ENCODE measurements at places on chromosomes 11 and 22. TPM values are rescaled to one million over a fixed set of nuclear protein-coding genes. Genes with fewer than 3 reads are reported as not detected.

Gene DHCR7
- 6.1 TPM for total RNA-seq

DNA sequence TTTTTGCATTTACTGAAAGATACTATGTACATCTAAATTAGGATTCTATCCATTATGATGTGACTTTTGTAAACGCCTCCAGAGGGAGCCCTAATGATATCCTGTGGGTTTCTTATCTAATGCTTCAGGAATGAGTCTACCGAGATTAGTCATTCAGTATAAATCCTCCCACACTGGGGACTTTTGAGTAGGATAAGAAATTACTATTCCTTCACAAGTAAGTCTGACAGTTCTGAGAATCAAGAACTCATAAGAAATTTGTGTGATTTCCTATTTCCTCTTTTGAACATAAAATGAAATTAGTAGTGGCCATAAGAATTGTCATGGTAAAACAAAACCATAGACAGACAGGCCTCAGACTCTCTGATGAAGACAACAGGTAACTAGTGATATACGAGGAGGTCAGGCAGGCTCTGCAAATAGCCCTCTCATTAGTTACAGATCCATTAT lies 10.0 kb upstream of the OR5M1 start:
- no peak overlapping the region for H3K27ac ChIP-seq
- no peaks in the 10 kb centered on the region for H3K4me1 ChIP-seq
- H3K4me3 ChIP-seq, result no peak overlapping the region
- H3K27me3 ChIP-seq, result no peaks in the 10 kb centered on the region

GRCh38 chr11:87463486-87464102 lies 425.9 kb downstream of the TMEM135 start:
- no peak overlapping the region for H3K4me3 ChIP-seq
- no peaks in the 10 kb centered on the region for H3K4me1 ChIP-seq
- H3K27ac ChIP-seq, result no peak overlapping the region
- DNase-seq, result no peak
- H3K27me3 ChIP-seq, result no peaks in the 10 kb centered on the region

DNA sequence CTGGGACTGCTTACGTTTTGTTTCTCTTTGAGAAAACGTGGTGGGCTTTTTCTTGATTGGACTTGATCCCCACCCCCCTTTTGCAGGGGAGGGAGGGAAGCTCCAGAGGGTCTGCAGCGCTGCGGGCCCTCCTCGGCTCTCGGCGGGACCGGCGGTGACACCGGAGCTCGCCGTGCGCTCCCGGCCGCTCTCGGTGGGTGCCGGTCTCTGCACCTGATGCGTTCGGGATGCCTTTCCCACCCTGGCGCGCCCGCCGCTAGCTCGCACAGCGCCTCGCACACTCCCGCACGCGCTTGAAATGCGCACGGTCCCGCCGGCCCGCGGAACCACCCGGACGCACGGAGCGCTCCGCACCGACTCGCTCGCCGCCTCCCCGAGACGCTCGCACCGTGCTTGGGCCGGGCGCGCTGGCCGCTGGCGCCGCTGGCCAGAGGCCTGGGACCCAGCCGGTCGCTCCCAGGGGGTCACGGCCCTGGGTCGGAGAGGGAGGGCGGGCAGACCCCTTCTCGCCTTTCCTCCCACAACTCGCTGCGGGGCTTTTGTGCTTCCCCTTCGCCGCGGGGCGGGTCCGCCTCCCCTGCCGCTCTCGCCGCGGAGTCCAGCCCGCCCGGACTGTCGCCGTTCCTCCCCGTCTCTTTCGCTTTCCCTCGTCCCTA lies 1.0 kb downstream of the ZBTB16 start:
- peak overlapping the region; percentile 94 for H3K4me3 ChIP-seq
- no peaks in the 10 kb centered on the region for H3K36me3 ChIP-seq
- H3K4me1 ChIP-seq, result peaks cover 42% of the 10 kb centered on the region
- DNase-seq, result peak; percentile 29
- no peaks in the 10 kb centered on the region for H3K27me3 ChIP-seq
- peak overlapping the region; percentile 94 for H3K27ac ChIP-seq

DNA sequence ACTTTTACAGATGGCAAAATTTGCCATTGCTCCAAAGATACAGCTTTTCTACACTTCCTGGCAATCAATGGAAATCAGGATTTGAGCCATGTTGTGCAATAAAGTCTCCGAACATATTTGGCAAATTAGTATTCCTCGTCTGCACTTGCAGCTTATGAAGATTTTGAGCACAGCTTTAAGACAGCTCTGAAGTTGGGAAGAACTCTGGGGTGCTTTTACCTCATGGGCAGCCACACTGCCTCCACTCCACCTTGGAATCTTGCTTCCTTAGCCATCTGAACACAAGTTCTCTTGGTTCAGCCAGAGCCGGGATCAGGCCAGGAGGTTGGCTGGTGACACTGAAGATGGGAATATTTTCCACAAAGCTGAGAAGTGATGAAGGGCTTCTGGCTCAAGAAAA lies 191.2 kb downstream of the CWF19L2 start:
- H3K27me3 ChIP-seq, result no peaks in the 10 kb centered on the region
- no peak for DNase-seq
- no peak overlapping the region for H3K4me3 ChIP-seq
- no peaks in the 10 kb centered on the region for H3K4me1 ChIP-seq
- no peaks in the 10 kb centered on the region for H3K36me3 ChIP-seq
- H3K27ac ChIP-seq, result no peak overlapping the region

GRCh38 chr11:77560605-77561004 lies 29.1 kb upstream of the AQP11 start:
- H3K4me3 ChIP-seq, result no peak overlapping the region
- H3K4me1 ChIP-seq, result no peaks in the 10 kb centered on the region
- H3K36me3 ChIP-seq, result no peaks in the 10 kb centered on the region
- no peaks in the 10 kb centered on the region for H3K27me3 ChIP-seq
- H3K27ac ChIP-seq, result no peak overlapping the region
- no peak for DNase-seq

DNA sequence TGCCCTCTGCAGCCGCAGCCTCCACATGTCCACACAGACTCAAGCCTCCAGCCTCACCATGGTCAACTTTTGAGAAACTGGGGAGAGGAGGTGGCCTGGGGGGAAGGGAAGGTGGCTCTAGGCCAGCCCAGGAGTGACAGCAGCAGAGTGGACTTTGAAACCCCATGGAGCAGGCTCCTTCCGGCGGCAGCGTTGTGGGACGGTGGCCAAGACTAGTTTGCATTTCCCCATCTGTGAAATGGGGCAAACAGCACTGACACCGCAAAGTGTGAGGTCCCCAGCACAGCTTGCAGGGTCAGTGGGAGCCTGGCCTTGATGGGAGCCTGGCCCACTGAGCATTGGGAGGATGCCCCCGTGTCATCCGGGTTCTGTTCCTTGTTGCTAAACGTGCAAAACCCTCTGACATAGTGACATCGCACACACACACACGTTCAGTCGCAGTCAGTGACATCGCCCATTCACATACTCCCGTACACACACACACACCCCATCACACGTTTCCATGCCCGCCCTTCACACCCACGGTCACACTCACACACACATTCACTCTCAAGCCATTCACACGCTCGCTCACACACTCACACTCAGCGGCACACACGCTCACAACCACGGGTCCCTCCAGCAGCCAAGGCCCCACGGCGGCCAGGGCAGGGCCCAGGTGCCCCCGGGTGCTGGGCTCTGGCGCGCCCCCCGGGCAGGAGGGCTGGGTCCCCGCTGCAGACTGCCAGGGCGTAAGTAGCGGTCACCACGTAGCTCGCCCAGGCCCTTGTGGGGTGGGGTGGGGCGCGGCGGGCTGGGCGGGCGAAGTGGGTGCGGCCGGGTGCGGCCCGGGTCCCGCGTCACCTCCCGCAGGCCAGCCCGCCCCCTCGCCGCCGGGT lies 585 bp downstream of the CYB5R3 start:
- no peaks in the 10 kb centered on the region for H3K27me3 ChIP-seq
- H3K4me3 ChIP-seq, result peak overlapping the region; percentile 77
- H3K4me1 ChIP-seq, result peaks cover 50% of the 10 kb centered on the region

Gene C11orf16
- total RNA-seq, result not detected

Gene AQP11
- total RNA-seq, result 0.11 TPM

Gene ANO5
- 18.8 TPM for total RNA-seq

Gene IGLL1
- total RNA-seq, result not detected

- H3K27me3 ChIP-seq, result no peaks in the 10 kb centered on the region
- no peaks in the 10 kb centered on the region for H3K36me3 ChIP-seq
- H3K4me3 ChIP-seq, result no peak overlapping the region
- DNase-seq, result no peak
- peak overlapping the region; percentile 81 for H3K27ac ChIP-seq
- H3K4me1 ChIP-seq, result peaks cover 74% of the 10 kb centered on the region
These were observed 13.5 kb downstream of the TRIM44 start for GRCh38 chr11:35675901-35676610.

Gene CLTCL1
- total RNA-seq, result 198 TPM

Gene WNT11
- total RNA-seq, result 2.9 TPM

DNA sequence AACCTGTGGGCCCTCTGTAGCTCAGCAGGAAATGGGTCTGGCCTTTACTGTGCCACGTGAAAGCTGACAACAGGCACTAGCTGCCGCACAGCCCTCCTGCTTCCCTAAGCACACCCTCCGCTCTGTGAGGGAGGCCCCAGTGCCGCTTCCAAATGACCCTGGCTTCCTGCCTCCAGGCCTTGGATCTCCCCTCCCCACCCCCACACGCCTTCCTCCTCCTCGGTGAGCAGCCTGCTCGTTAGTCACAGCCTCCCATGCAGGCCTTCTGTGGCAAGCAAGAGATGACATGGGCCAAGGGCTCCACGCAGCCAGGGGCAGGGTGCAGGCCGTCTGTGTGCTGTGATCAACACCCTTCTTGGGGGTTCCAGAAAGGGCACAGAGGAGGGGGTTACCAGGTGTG lies 15.3 kb upstream of the RASL10A start:
- peak; percentile 57 for DNase-seq
- no peaks in the 10 kb centered on the region for H3K27me3 ChIP-seq
- no peak overlapping the region for H3K4me3 ChIP-seq
- H3K4me1 ChIP-seq, result peaks cover 41% of the 10 kb centered on the region

- H3K4me1 ChIP-seq, result no peaks in the 10 kb centered on the region
- H3K36me3 ChIP-seq, result no peaks in the 10 kb centered on the region
- no peak for DNase-seq
- no peak overlapping the region for H3K27ac ChIP-seq
- H3K27me3 ChIP-seq, result no peaks in the 10 kb centered on the region
These were observed 759.4 kb downstream of the NELL1 start for GRCh38 chr11:21428796-21429195.

Gene MIAT
- total RNA-seq, result 0.07 TPM

DNA sequence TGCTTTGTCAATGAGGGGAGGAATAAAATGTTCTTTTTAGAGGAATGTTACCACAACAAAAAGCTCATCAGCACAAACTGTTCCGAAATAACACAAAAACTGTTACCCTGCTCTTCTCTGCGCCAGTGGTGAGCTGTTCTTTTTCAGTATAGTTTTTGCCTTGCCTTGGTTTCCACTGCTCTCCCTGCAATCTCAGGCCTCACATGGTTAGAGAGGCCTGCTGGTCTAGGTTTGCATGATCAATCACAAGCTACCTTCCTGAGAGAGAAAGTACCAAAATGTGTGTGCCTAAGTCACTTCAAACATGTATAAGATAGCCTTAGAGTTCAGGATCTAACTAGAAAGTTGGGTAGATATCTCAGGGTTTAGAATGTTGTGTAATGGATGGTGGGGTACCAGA lies 114.6 kb downstream of the STIM1 start:
- no peak overlapping the region for H3K27ac ChIP-seq
- DNase-seq, result no peak
- no peak overlapping the region for H3K4me3 ChIP-seq
- H3K4me1 ChIP-seq, result peaks cover 44% of the 10 kb centered on the region
- H3K36me3 ChIP-seq, result no peaks in the 10 kb centered on the region

Gene GLB1L3
- total RNA-seq, result not detected

Gene FGF19
- not detected for total RNA-seq

Gene INPP5J
- 0.15 TPM for total RNA-seq

DNA sequence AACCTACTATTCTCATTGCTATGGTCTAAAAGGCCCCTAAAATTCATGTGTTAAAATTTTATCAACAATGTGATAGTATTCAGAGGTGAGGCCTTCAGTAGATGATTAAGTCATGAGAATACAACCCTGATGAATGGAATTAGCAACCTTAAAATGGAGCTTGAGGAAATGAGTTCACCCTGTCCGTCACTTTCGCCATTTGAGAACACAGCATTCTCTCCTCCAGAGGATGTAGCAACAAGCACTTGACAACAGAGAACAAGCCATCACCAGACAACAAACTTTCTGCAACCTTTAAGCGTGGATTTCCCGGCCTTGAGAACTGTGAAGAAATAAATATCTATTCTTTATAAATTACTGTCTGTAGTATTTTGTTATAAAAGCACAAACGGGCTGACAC lies 197.0 kb downstream of the SBF2 start:
- H3K36me3 ChIP-seq, result no peaks in the 10 kb centered on the region
- H3K27ac ChIP-seq, result no peak overlapping the region
- no peak overlapping the region for H3K4me3 ChIP-seq
- no peak for DNase-seq
- H3K4me1 ChIP-seq, result no peaks in the 10 kb centered on the region
